ENCODE measurements at places on chromosomes 12 and 14.

GRCh38 chr12:123928274-123928865 lies 44.3 kb downstream of the CCDC92 start:
- DNase-seq, result no peak

DNA sequence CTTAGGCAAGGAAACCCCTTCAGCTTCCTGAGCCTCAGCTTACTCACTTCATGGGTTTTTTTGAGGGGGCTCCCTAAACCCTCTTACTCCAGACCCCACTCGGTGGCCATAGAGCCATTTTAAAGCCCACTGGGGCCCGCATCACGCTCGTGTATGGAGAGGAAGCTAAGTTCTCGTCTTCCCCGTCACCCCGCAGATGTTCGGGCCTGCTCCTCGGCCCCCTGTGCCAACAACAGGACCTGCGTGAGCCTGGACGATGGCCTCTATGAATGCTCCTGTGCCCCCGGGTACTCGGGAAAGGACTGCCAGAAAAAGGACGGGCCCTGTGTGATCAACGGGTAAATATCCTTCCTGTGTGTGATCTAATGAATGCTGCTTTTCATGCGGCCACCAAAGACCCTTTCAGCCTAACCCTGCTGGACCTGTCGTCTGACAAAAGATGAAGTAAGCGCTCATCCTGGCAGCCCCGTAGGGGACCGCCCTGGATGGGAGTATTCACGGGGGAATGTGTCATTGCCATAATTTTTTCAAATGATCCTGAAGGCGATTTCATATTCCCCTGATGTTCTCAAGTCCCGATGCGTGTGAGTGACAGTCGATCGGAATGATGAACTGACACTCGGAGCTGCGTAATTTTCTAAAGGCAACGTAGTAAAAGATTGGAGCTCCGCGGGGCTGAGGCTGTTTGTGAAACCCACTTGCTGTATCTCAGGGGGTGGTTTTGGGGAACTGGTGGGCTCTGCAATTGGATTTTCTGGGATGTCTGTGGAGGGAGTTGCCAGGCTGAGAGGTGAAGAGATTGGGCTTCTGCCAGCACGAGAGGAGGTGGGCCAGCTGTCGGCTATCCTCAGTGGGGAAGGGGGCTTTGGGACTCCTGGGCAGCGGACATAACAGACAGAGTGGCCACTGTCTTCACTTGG lies 5.4 kb downstream of the DLK1 start:
- no peak for DNase-seq

DNA sequence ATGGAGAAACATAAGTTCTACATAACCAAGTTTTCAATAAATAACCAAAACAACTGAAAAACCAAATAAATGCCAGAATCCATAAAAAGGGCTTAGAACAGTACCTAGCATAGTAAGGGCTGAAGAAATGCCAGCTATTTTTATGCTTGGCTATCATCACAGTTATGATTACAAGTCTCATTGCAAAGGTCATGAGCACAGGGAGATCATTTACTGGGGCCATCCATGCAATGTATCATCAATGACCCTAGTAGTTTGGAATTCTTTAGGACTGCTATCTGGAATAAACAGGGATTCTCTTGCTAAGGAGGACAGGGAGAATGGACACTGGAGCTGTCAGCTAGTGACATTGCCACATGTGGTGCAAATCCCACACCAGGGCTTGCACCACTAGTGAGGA lies 92.5 kb upstream of the NAP1L1 start:
- no peak for DNase-seq

DNA sequence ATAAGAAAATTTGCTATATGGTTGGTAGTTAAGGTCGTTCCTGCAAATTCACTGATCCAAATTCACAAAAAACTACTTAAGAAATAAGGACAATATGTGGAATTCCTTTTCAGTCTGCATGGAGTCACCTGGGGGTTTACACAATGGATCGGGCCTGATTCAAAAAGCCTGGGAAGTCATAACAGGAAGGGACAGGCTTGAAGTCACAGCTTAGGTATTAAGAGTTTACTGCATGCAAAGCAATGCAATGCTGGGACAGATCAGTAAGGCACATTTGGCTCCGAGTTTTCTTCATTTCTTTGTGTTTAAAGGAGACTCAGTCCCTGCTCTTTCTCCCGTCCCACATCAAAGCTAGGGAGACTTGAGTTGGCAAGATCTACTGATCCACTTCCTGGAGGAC lies 153.3 kb downstream of the NTF3 start:
- DNase-seq, result no peak

GRCh38 chr14:102592763-102593060 lies 263 bp downstream of the RCOR1 start:
- DNase-seq, result no peak

DNA sequence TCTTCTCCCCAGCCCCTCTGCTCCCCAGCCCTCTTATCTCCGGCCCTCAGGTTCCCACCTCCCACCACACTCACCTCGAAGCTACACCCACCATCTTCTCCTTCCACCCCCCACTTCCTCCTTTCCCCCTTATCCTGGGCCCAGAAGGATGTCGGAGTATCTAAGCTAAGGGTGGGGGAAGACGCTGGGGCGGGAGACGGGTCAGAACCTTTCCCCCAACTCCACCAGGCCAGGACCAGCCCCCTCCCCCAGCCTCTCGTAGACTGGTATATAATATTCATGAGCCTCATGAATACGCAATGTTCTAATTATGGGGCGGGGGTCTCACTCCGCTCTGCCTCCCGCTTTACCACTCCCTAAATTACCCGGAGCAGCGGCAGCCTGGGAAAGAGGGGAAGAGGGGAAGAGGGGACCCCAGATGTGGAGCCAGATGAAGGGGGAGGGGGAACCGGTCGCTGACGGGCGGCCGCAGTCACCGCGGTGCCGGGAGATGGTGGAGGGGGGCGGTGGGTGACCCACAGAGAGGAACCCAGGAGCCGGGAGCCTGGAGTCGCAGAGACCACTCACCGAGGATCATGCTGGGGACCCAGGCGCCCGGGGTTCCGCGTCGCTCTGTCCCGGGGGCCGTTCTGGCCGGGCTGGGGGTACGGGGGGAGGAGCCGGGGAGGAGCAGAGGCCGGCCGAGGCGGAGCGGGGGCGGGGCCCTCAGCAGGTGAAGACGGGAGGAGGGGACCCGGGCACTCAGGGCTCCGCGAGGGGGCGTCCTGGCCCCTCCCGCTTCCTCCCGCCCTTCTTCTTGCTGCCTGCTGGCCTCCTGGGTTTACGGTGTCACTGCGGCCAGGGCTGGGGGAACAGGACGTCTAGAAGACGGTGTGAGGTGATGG lies 6.4 kb upstream of the ZNF385A start:
- no peak for DNase-seq

- DNase-seq, result peak; percentile 99
Measured at GRCh38 chr12:62724947-62725451, 210.0 kb downstream of the PPM1H start.

GRCh38 chr14:55512421-55512820 lies 67.6 kb upstream of the KTN1 start:
- DNase-seq, result peak; percentile 58

DNA sequence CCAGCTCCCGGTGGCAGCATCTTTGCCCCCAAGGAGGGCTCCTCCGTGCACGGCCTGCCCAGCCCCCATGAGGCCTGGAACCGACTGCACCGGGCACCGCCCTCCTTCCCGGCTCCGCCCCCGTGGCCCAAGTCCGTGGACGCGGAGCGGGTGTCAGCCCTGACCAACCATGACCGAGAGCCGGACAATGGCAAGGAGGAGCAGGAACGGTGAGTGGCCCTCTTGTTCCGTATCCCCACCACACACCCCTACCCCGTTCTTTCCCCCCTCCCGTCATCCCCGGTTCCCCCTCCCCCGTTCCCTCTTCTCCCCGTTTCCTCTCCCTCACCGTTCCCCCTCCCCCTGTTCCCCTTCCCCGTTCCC lies 28.3 kb downstream of the LRCOL1 start:
- DNase-seq, result no peak

DNA sequence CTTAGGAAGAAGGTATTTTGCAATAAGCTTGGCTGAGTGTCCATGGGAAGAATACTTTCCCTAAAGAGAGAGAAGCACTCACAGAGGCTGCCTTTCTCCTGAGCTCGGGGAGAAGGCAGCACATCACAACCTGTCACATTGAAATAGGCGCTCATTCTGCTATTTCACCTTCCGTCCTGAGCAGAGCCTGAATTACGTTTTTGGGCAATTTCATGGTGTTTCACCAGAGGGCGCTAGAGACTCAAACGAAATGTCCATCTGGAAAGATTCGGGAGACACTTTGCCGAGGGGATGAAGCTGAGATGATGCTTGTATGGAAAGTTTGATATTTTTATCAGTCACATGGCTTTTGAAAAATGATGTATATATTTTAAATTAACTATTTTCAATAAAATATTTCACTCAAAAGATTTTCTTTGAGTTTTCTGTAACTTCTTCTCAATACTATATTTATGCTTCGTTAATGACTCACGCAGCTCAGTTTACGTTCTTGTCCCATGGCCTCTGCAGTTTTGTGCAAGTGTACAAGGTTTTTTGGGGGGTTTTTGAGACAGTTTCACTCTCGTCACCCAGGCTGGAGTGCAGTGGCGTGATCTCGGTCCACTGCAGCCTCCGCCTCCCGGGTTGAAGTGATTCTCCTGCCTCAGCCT lies 17.4 kb upstream of the B4GALNT3 start:
- DNase-seq, result peak; percentile 53

- no peak for DNase-seq
Measured at GRCh38 chr12:128365032-128365431, 98.1 kb downstream of the TMEM132C start.

- no peak for DNase-seq
Measured at GRCh38 chr14:66295386-66295785, 190.8 kb upstream of the CCDC196 start.

DNA sequence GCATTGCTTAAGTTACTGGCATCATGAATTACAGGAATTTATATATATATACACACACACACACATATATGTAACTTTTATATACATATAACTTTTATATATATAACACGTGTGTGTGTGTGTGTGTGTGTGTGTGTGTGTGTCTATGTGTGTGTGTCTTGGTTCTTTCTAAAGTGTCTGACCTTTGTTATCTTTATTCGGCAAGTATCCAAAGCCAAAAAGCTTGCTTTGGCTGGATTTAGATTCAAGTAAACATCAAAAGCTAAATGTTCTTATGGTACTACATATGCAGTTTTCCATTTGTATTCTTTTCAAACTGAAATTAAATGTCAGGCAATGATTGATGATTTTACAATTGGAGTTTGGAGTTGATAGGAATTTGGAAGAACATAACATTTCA lies 69.9 kb downstream of the SLC16A7 start:
- DNase-seq, result no peak

GRCh38 chr12:99505805-99506204 lies 141.7 kb upstream of the GARIN6 start:
- DNase-seq, result peak; percentile 20

- peak; percentile 52 for DNase-seq
Measured at GRCh38 chr14:87712396-87713090, 280.4 kb downstream of the GALC start.

- no peak for DNase-seq
Measured at GRCh38 chr12:108832208-108832607, 25.2 kb downstream of the SSH1 start.

- no peak for DNase-seq
Measured at GRCh38 chr14:51805541-51805940, 54.9 kb upstream of the GNG2 start.
